ENCODE measurements at places on chromosomes 16 and 17.
A peak's percentile ranks its signal among the peaks of the same experiment; 100 is the strongest.

- no peak for DNase-seq
Measured at GRCh38 chr17:21035406-21035805, 7.4 kb downstream of the USP22 start.

DNA sequence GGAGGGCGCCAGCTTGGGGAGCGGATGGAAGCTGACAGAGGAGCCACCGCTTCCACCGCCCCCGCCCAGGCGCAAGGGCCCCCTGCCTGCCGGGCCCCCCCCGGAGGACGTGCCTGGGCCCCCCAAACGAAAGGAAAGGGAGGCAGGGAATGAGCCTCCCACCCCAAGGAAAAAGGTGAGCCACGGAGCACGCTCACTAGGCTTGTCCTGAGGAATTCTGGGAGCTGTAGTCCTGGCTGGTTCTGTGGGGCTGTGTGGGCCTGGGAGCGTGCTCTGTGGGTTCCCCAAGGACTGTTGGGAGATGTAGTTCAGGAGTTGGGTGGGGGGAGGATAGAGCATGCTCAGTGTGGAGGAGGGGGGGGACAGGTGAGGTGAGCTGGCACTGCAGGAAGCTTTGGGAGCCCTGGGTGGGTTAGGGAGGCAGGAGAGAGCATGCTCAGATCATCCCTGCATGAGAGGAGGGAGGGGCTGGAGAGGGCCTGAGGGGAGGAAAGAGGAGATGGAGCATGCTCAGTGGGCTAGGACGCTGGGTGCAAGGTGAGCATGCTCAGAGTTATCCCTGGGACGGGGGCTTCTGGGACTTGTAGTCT, 4.5 kb downstream of the FBXL19 start:
- peak; percentile 60 for DNase-seq

DNA sequence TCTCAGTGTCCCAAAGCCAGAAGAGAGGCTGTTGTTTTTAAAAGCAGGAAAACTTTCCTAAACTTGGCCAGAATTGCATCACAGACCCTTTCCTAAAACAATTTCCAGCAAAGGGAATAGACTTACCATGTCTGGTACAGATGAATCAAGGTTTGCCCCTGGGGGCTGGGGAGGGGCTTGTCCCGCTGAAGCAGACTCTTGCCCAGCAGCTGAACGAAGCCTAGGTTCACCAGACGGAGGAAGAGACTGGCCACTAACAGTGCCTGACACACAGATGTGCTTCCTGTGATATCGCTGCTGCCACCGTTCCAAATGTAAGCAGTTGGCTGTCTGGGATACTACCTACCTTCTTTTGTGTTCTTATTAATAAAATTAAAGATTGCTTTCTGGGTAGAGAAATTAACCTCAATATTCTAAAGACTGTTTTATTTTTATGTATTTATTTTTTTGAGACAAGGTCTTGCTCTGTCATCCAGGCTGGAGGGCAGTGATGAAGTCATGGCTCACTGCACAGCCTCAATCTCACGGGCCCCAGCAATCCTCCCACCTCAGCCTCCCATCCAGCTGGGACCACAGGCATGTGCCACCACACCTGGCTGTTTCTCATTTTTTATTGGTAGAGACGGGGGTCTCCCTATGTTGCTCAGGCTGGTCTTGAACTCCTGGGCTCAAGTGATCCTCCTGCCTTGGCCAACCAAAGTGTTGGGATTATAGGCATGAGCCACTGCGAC, 13.5 kb downstream of the PRCD start:
- no peak for DNase-seq

GRCh38 chr17:13346081-13346533, 255.6 kb downstream of the HS3ST3A1 start:
- DNase-seq, result no peak

All from COLO829 (cell line).